ENCODE measurements at places on chromosomes 5 and 9.

DNA sequence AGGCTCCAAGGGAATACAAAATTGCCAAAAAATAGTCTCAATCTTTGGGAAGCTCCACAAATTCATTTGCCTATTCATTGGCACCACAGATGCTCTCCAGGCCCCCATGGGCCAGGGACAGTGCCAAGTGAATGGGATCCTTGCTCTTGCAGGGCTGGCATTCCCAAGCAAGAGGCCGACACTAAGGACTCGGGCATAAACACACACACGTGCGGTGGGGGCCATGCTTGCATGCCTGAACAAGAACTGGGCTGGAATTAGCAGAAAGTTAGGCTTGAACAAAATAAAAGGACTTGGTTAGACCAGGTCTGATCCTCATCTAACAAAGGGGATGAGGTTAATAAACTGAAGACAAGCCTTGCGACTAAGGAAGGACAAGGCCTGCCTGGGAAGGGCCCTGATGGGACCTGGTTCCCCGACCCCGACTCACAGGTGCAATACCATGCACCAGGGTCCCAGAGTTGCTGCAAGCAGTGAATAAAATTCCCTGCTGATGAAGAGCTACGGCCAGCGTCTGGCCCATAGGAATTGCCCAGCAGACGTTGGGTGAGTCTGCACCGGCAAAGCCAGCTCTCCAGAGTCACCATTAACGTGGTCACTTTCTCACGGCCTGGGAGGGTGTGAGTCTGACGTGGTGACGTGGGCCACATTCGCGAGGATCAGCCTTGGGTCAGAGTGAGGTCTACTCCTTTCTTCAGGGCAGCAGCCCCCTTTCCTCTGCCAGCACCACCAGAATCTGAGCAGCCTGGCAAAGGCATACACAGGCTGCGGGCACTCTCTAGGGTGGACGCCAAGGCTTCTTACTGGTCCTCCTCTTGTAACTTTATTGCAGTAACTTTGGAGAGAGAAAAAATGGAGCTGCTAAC, 77.4 kb upstream of the FCN1 start:
- DNase-seq = no peak

DNA sequence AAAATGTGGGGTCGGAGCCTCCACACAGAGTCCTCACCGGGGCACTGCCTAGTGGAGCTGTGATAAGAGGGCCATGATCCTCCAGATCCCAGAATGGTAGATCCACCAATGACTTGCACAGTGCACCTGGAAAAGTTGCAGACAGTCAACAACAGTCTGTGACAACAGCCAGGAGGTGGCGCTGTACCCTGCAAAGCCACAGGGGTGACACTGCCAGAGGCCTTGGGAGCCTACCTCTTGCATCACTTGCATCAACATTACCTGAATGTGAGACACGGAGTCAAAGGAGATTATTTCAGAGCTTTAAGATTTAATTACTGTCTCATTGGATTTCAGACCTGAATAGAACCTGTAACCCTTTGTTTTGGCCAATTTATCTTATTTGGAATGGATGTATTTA, 614.1 kb upstream of the CDH9 start:
- DNase-seq = peak; percentile 62

GRCh38 chr9:122355336-122355875, 15.4 kb upstream of the PTGS1 start:
- no peak for DNase-seq

- no peak for DNase-seq
Observed at GRCh38 chr5:76547242-76547890, 75.8 kb downstream of the F2RL2 start.

DNA sequence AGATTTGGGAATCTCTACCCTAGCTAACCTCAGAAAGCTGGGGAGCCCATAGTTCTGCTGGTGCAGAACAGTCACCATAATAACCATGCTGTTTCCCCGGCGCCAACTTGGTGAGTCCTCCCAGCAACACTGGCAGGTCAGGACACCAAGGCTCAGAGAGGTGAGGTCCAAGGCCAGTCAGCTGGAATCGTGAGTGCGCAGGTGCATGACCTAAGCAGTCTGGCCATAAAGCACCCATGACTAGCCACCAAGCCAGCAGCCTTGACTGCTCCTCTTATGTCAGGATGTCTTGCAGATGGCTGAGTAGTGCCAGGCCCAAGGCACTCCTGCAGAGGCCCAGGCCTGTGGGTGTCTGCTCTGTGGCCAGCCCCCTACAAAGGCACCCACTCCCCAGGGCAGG, 2.6 kb downstream of the RNF44 start:
- DNase-seq = no peak

DNA sequence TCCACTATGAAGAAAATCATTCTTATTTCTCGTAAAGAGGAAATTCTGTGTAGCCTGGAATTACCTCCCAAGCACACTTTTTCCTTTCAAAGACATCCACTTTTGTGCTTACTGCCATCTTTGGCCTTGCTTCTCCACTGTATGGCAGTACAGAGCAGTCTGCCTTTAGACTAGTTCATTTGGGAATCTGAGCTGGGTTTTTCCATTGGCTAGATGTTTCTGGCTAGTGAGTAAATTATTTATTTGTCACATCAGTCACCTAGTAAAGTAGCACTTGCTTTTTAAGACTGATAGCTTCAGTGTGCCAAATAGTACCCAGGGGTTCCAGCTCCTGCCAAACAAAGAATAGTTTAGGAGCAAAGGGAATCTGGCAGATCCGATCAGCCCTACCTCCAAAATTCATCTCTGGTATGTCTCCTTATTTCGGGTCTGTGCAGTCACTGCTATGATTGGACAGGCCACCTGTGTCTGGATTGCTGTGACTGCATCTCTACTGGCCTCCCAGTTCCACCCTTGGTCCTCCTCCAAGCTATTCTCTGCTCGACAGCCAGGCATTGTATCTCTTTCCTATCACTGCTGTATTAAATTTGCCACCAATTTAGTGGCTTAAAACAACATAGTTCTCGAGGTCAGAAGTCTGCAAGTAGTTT, 97.6 kb downstream of the NUDT12 start:
- DNase-seq = no peak

- no peak for DNase-seq
Observed at GRCh38 chr5:10556289-10556807, 7.5 kb upstream of the ANKRD33B start.

DNA sequence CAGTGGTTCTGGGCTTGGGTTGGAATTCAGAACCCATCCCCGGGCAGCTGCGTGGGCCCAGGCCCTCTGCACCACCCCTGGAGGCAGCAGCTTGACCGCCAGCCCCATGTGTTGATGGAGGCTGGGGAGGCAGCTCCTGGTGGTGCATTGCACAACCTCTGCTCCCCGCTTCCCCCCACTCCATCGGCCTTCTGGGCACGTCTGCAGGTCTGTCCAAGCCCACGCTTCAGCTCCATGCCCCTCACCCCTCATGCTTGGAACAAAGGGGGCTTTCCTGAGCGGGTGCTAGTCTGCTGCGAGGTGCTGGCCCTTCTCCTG, 1.4 kb downstream of the NCS1 start:
- no peak for DNase-seq

DNA sequence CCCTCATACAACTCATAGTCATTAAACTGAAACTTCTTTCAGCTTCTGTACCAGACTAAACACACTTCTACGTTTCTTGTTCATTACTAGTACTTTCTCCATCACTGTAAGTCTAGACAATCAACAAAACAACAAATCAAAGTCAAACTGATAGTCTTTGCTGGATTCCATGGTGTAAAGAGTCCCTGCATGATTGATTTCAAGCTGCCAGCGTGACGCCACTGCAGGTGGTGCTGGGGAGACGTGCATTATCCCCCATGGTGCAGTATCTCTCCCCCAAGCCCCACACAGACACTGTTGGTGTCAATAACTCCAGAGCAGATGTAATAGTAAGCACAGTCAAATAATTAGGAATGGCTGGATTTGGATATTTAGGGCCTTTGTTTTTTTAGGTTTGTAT, 10.7 kb upstream of the SLC2A8 start:
- no peak for DNase-seq

- no peak for DNase-seq
Observed at GRCh38 chr5:146515473-146516150, 378 bp downstream of the GPR151 start.

DNA sequence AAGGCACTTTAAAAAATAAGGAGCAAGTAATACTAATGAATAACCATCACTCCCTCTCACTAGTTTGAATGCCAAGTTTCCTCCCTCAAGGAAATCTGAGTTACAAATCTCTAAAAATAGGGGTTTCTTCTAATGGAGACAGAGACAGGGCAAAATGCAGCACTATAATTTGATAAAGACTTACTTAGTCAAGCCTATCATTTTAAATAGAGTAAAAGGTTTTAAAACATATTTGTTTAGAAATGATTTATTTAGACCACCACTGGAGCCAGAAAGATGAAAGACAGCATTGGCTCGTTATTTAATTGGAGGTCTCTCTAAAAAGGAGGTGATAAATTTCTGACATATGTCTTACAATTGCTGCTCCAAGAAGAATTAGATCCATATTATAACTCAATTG, 228.7 kb downstream of the TLE1 start:
- no peak for DNase-seq

- DNase-seq = no peak
Observed at GRCh38 chr9:122819791-122820489, 8.4 kb downstream of the PDCL start.

DNA sequence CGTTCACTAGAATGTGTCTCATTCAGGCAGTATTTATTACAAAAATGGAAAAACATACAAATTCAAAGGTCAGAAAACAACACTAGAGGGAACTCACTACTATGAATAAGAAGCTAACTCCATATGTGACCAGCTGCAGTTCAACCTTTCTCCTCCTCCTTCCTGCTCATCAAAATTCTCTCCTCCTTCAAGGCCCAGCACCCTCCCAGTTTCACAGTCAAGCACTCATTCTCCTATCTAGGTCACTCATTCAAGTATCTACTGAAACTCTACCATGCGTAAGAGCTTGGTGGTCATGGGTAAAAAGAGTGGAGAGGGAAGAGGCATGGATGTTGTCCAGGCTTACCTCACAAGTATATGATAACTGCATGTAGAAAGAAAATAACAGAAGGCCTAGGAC, 27.7 kb downstream of the ECPAS start:
- no peak for DNase-seq

DNA sequence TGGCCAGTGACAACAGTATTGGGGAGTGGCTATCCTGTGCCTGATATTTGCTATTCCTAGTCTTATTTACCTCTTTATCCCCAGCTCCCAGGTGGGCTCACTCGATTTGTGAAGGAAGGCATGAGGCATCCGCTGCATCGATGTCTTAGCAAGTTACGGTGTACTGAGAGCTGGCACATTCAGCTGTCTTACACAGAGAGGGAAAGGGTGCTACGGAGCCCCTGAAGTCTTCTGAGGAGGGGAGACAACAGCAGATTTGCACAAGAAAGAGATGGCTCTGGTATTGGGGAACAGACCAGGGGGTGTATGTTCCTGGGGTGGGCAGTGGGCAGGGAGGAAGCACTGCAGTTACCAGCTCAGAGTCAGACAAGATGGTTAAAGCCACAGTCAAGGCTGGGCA, 172.6 kb downstream of the FGF18 start:
- peak; percentile 14 for DNase-seq

DNA sequence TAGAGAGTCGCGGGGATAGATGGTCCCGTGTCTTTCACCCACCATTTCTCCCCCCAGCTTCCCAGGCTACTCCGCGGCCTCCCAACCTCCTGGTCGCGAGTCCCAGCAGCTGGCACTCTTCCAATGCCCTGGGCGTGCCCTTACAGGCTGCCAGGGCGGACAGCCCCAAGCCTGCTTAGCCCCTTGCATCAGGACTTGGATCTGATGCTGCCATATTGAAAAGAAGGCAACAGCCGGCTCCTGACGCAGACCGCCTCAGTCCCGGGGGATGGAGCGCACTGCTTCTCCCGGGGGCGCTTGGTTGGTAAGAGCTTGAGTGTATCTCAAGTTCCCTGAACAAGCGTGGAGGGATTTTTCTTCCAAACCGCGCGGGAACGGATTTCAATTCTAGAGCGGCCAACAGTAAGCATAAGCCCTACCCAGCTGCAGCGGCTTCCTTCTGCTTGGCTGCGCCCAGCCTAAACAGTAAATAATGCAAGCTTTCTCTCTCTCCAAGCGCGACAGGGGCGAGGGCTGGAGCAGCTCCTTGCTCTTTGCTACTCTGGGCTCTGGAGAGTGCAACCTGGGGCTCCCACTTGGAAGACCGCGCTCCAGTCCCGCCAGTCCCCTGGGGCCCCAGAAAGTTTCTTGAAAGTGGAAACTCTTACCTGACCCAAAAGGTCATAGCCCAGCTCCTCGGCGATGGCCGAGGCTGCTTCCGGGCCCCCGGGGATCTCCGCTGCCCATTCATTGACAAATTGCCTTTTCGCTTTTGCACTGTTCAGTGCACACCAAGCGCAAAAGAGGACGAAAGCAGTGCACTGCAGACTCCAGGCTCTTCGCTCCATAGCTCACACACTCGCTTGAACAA, 607 bp downstream of the PCSK1 start:
- peak; percentile 63 for DNase-seq

- no peak for DNase-seq
Observed at GRCh38 chr9:5529683-5530221, 19.4 kb downstream of the PDCD1LG2 start.

- DNase-seq = no peak
Observed at GRCh38 chr5:149358294-149358651, 427 bp downstream of the PCYOX1L start.

GRCh38 chr5:172730981-172731679, 39.9 kb downstream of the DUSP1 start:
- no peak for DNase-seq

DNA sequence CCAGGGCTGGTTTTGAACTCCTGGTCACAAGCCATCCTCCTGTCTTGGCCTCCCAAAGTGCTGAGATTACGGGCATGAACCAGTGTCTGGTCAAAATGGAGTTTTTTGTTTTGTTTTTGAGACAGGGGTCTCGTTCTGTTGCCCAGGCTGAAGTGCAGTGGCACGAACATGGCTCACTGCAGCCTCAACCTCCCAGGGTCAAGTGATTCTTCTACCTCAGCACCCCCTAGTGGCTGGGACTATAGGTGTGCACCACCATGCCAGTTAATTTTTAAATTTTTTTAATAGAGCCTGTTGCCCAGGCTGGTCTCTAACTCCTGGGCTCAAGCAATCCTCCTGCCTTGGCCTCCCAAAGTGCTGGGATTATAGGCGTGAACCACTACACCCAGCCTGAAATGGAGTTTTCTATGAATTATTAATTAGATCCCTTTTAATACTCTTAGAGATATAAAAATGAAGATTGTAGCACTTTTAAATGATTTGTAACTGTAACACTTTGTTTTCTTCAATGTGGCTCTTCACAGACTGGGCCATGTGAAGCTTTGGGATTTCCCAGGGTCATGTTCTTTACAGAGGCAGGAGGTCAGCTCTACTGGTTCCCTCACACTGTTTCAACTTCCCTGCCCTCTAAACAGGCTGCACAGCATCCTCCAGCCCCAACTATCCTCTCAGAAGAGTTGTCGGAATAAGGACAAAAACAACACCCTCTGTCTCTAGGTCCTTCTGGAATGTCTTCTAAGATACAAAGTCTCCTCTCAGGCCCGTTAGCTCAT, 32.7 kb upstream of the SPARC start:
- peak; percentile 46 for DNase-seq

- no peak for DNase-seq
Observed at GRCh38 chr9:131441441-131441840, 47.6 kb downstream of the PRRC2B start.

Data from H9 (cell line).